Stimulated activated CD8-positive, alpha-beta memory T cell treated with anti-CD3 and anti-CD28 coated beads, Interleukin-7, amount 100 ng/mL, for 1 hour (primary cell): ENCODE measurements at places on chromosomes 5 and 9.

GRCh38 chr5:53777864-53778618 lies 217.6 kb downstream of the NDUFS4 start:
- no peak for DNase-seq

DNA sequence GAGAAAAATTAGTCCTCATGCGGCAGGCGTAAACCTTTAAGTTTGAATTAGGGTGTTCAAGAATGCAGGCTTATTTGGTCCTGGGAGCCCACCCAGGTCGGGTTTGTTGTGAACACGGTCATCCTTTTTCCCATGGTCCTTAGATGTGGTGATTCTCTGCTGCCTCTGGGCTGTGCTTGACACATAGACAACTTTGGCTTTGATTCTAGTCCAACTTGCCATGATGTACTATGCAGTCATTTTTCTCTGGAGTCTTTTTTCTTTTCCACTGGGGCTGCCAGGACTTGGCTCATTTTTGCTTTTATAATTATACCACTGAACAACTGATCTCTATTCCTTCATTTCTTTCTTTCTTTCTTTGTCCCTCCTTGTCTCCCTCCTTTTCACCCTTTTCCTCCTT lies 218.6 kb downstream of the SREK1 start:
- no peak for DNase-seq

- DNase-seq: no peak
Observed at GRCh38 chr9:14616188-14616982, 76.8 kb downstream of the ZDHHC21 start.

DNA sequence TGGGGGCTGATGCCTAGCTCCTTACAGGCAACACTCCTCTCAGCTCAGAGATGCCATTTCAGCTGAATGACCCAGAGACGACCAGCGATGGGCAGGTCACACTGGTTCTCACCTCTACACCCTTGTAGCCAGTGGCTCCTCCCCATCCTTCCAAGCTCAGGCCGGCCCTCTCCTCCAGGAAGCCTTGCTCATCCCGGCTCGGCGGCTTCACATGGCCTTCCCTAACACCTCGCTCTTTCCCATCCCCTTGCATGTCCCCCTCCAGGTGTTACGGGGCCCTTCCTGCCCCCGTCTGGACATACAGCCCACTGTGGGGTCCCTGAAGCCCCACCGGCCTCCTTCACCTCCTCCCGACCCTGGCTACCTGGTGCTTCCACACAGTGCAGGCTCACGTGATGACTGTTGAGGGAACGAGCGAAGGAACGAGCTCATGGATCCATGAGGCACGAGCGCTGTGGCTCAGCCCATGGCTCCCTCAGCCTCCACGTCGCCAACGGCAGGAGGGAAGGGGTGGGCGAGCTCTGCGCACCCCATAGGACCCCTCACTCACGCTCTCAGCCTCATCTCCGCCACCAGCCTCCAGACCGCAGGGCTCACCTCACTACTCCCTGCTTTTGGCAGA lies 45.7 kb downstream of the SARDH start:
- DNase-seq: no peak

GRCh38 chr9:128385496-128386460 lies 14.6 kb downstream of the URM1 start:
- DNase-seq: no peak

- no peak for DNase-seq
Observed at GRCh38 chr5:91386120-91386519, 3.0 kb upstream of the ARRDC3 start.

DNA sequence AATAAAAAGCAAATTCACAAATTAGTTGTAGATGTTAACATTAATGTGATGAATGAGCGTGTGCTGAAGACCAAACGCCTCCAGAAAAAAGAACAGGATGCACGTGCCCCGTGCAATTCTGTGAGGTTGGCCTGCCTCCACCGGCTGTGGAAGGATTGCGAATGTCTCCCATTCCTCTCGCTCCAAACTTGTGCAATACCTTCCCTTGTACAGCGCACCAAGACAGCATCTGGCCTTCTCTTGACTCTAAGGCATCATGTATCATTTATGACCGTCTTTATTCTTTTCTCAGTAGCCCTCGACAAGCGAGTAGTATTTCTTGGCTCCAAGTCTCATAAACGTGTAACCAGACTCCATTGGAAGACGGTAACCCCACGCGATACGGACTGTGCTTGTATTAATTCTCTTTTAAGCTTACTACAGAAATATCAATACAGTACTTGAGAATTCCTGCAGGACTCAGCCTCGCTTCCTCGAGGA lies 1.5 kb upstream of the TESK1 start:
- DNase-seq: no peak

DNA sequence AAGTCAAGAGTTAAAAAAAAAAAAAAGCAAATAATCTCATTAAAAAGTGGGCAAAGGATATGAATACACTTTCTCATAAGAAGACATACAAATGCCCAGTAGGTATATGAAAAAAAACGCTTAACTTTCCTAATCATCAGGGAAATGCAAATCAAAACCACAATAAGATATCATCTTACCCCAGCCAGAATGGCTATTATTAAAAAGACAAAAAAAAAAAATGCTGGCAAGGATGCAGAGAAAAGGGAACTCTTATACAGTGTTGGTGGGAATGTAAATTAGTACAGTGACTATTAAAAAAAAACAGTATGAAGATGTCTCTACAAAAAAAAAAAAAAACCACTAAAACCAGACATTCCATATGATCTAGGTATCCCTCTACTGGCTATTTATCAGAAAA lies 79.4 kb downstream of the LPAR1 start:
- no peak for DNase-seq

- no peak for DNase-seq
Observed at GRCh38 chr5:95441636-95442035, 50.5 kb downstream of the FAM81B start.

DNA sequence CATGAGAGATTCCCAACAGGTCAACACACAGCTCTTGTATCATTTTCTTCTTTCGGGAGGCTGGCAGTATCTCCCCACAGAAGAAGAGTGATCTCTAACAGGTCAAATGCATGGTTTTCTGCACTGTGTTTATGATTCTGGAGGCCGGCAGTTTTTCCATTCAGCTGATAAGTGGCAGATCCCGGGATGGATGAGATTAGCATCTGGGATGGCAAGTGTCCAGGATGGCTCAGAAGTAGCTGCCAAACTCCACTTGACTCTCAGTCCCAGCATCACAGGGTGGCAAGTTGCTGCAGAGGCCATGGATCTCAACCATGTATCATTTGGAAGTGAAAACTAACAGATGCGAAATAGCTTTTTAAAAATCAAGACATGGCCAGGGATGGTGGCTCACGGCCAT lies 97.8 kb upstream of the SLC44A1 start:
- no peak for DNase-seq

DNA sequence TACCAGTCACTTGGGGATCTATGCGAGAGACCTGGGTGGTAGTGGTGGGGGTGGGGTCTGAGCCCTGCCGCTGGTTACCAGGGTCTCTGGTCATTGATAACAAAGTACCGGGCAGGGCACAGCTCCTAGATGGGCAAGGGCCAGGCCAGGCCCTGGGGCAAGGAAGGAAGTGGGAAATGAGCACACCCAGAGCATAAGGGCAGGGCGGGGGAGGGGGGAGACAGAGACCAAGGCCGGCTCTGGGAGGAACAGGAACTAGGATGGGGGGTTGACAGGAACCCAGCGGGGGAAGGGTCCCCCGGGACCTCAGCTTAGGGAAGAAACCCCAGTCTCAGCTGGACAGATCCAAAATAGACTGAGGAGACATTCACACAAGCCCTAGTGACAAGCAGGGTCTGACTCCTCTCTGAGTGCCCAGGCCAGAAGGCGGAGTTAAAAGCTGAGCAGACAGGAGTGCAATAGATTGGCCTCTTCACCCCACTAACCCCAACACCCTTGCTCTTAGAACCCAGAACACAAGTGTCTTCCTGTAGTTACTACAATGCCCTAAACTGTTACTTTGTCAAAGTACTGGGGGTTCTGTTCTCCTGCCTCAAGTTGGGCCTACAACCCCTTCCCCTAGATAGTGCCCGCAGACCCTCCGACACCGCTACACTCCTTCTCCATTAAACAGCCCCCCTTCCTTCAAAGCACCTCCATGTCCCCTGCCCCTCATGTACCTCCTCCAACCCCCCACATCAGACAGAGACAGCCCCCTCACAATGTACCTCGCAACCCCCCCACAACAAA lies 628 bp downstream of the ATOSB start:
- no peak for DNase-seq

DNA sequence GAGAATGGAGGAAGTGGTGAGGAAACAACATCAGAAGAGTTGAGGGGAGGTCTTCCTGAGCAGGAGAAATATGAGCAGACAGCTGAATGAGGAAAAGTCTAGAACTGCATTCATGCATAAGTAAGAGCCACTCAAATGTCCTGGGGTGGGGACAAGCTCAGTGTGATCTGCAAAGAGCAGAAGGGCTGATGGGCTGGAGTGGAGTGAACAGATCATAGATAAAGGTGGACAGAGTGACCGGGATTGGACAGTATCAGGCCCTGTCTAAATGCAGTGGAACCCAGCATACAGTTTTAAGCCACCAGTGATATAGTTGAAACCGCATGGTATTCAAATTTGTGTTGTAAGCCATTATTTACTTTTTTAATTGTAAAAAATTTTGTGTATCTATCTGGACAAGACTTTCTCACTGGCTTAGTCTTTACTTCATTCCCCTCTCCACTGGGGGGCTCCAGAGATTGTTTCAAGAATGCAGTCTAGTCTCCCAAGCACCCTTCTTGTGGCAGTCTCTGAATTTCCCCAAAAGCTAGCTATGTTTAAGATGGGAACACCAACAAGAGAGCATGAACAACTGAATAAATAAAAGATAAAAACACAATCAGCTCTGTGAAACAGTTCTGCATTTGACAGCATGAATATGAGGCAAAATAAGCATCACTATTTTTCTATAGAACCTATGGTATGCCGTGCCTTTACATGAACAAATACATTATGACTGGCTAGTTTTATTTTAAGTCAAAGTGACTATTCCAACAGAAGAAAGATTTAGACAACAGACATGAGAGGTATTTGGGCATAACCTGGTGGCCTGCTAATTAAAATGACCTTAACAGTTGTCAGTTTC lies 10.7 kb upstream of the STK32A start:
- no peak for DNase-seq

- no peak for DNase-seq
Observed at GRCh38 chr5:139644646-139645429, 3.3 kb upstream of the CXXC5 start.

- no peak for DNase-seq
Observed at GRCh38 chr9:27924502-27924901, 351.2 kb upstream of the C9orf72 start.

DNA sequence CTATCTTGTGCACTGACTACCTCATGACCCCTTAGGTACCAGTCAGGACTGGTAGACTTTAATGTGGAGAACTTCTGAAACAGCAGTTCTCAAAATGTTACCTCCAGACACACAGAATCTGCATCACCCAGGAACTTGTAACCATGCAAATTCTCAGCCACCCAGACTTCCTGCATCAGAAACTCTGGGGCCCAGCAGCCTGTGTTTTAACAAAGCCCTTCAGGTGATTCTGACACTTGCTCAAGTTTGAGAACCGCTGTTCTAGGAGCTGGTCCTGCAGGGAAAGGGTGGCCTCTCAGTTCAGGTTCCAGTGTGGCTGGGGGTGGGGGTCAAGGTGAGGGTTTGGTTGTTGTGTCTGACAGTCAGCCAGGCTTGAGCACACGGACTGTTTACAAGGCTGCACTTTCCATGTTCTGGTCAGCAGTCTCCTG lies 28.4 kb downstream of the ZFP62 start:
- DNase-seq: no peak

DNA sequence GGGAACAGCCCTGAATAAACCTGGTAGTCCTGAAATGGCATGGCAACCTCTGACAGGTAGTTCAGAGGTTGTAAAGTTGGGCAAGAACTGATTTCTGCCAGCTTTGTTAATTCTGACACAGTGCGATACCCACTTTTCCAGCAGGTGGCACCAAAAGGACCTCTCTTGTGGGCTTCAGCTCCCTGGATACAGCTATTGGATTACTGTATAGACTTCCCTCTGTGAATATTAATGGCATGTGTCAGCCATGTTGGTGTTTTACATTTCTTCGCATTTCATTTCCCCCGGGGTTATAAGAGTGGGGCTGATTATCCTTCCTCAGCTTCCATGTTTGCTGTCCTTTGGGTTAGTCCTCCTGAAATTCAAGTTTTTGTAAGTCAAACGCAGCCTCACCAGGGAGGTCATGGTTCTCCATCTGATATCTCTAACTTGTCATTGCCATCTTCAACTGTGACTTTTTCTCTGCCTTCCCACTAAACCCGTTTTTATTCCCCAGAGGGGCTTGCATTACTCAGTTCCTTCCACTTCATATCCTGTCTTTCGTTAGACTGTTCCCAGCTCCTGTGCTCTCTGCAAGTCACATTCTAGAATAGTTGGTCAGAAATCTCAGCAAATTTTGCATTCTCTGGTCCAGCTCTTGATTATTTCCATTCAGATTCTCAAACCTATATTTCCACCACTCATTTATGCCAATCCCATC lies 135.6 kb downstream of the LIFR start:
- no peak for DNase-seq

- DNase-seq: no peak
Observed at GRCh38 chr5:167071981-167072610, 1219.3 kb upstream of the WWC1 start.

GRCh38 chr5:136467632-136468031 lies 102.3 kb upstream of the TRPC7 start:
- no peak for DNase-seq

- DNase-seq: no peak
Observed at GRCh38 chr9:18588002-18588401, 114.0 kb downstream of the ADAMTSL1 start.

DNA sequence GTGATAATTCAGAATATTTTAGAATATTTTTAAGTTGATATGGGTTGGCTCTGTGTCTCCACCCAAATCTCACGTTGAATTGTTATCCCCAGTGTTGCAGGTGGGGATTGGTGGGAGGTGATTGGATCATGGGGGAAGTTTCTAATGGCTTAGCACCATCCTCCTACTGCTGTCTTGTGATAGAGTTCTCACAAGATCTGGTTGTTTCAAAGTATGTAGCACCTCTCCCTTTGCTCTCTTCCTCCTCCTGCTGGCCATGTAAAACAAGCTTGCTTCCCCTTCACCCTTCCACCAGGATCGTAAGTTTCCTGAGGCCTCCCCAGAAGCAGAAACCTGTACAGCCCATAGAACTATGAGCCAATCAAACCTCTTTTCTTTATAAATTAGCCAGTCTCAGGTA lies 214.6 kb upstream of the C9orf72 start:
- DNase-seq: no peak

- no peak for DNase-seq
Observed at GRCh38 chr9:80873861-80874260, 815.5 kb downstream of the TLE1 start.

DNA sequence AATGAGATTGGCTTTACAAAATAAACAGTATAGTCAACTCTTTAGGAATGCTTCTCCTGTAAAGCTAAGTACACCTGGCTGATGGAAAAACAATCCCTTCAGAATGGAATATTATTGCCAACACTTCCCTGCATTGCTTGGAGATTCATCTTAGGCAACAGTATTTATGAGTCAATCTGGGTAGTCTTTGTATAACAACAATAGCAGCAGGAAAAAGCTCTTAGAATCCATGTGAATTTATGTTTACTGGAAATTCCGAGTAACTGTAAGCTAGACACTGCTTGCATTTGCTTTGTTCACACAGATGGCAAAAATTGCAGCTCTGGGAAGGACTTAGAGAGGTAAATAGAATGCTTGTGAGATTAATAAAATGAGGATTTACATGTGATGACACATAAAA lies 101.7 kb upstream of the NTRK2 start:
- DNase-seq: no peak

GRCh38 chr9:12212860-12213259 lies 480.3 kb upstream of the TYRP1 start:
- no peak for DNase-seq
